ENCODE measurements at places on chromosomes 13 and 19.
A peak's percentile ranks its signal among the peaks of the same experiment; 100 is the strongest.

GRCh38 chr19:467554-467953, 6.7 kb upstream of the SHC2 start:
- DNase-seq: no peak

DNA sequence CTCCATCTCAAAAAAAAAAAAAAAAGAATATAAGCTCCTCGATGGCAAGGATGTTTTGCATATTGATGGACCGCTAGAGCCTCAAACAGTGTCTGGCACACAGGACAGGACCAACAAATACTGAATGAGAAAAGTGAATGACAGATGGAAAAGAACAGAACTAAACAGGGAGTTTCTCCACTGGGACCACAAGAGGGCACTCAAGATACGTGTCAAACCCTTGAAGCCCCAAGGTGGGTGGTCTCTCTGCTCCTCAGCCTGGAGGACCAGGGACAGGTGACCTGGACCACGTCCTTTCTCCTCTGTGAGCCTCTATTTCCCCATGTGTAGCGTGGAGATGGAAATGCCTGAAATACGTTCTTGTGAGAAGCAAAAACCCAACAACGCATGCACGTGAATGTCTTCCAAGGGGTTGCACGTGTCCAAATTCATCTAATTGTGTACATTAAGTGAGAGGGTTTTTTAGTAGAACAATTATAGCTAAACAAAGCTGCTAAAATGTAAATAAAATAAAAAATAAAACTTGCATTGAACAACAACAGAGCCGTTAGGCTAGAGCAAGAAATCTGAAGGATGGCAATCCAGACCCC, 5.7 kb upstream of the CDC42EP5 start:
- DNase-seq: peak; percentile 78

DNA sequence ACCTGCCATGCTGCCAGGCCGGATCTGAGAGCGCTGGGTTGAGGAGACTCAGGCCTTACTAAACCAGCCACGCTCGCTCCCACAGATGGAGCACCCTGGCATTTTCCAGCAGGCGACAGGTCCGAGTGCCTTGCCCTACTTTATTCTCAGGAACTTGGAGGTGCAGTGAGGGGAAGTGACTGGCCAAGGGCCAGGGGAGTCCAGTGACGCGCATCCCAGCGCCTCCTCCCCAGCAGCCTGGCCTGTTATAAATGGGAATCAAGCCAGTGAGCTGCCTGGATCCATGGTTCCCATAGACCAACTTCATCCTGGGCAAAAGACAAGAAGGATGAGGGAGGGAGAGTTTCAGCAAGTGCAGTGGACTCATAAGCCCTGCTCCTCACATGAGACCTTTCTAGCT, 35.5 kb downstream of the TMED1 start:
- no peak for DNase-seq

DNA sequence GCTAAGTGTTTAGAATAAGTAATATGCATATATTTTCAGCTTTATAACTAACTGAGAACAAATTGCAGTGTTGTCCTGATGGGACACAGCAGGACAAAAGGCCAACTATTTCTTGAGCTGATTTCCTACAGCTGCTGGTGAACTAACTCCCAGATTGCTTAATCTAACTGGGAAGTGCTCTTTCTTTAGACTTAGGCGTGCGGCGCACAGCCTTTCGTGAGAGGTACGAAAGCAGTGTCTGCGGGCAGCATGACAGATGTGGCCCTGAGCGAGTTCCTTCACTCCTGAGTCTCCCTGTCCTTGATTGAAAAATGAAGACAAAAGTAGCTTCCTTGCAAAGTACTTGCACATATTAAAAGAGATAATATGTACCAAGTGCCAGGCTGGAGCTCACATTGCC, 47.3 kb upstream of the NPAS1 start:
- no peak for DNase-seq

- no peak for DNase-seq
Observed at GRCh38 chr13:21066946-21067345, 5.6 kb upstream of the LATS2 start.

DNA sequence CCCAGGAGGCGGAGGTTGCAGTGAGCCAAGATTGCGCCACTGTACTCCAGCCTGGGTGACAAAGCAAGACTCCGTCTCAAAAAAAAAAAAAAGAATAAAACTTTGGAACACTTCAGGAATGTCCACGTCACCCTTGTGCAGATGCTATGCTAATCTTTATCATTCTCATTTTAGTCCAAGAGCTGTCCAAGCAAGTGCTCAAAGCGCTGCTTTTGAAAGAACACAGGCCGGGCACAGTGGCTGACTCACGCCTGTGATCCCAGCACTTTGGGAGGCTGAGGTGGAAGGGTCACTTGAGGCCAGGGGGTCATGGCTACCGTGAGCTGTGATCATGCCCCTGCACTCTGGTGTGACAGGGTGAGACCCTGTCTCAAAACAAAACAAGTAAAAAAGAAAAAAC, 11.1 kb upstream of the UQCR11 start:
- DNase-seq: no peak

GRCh38 chr13:50449465-50449864, 394.0 kb downstream of the DLEU7 start:
- DNase-seq: no peak

DNA sequence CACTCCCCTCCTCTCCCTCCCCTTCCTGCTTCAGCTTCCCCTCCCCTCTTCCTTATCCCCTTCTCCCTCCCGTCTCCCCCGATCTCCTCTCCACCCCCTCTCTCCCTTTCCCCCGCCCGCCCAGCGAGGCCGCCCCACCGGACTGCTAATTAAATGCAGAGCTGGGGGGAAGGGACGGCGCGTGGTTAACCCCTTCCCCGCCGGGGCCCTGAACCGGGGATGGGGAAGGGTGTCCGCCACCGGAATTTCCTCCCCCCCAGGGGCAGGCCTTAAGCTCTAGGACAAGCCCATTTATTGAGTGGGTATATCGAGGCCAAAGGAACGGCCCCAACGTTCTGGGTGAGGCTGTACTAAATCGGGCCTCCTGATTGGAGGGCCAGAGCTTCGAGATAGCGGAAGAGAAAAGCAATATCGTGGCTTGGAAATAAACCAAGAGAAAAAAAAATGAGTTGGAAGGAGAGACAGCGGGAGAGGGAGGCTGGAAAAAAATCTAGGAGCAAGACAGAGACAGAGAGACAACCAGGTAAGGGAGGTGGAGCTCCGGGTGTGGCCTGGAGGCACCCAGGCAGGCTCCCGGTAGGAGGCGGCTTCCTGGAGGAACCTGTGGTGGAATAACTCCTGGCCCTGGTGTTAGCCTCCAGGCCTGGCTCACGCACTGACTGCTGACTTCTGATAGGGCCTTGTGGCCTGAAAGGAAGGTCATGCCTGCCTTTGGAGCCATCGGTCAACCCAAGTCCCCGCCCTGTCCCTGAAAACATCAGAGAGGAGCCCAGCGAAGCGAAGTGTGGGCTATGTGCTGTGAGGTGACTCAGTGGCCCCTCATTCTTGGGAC, 11.6 kb upstream of the JUND start:
- peak; percentile 93 for DNase-seq

DNA sequence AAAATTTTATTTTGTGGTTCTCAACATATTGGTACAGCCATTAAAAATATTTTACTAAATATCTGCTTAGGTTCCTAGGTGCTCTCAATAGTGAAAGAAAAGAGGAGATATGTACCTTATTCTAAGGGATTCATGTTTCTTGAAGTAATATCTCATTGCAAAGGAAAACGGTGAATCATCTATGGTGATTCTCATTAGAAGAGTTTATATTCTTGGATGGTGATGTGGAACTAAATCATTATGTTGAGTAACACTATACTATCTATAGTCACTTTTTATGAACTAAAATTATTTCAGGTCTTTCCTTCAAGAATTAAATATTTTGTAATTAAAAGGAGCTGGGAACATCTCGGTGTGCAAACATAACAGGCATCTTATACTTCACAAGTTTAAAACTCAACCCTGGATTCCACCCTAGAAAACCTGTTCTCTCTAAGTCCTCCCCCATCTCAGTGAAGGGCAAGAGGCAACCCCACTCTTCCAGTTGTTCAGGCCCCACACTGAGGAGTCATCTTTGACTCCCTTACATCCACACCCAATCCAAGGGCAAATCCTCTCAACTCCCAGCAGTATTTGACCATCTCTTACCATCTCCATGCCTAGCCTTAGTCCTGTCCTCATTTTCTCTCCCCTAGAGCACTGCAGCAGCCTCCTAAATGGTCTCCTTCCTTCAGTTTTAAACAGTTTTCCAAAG, 140.1 kb downstream of the RGCC start:
- no peak for DNase-seq

DNA sequence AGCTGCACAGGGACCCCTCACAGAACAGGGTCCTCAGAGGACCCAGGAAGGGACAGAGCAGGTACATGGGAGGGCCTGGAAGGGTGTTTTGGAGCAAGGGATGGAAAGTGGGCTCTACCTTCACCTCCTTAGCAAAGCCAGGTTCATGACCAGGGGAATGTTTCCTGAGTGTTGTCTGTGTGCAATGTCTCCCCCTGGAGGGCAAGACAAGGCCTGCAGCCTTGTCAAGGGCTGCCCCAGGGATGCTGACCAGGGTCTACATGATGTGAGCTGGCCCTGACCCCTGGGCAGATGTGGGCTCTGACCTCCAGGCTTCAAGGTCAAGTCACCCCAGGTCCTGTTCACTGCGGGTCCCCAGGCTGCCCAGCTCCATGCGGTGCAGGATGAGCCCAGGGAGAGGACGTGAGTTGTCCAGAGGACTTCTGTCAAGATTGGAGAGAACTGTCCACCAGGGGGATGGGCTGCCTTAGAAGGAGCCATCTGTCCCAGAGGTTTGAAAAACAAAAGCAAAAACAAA, 1.0 kb upstream of the CEACAM1 start:
- peak; percentile 71 for DNase-seq

DNA sequence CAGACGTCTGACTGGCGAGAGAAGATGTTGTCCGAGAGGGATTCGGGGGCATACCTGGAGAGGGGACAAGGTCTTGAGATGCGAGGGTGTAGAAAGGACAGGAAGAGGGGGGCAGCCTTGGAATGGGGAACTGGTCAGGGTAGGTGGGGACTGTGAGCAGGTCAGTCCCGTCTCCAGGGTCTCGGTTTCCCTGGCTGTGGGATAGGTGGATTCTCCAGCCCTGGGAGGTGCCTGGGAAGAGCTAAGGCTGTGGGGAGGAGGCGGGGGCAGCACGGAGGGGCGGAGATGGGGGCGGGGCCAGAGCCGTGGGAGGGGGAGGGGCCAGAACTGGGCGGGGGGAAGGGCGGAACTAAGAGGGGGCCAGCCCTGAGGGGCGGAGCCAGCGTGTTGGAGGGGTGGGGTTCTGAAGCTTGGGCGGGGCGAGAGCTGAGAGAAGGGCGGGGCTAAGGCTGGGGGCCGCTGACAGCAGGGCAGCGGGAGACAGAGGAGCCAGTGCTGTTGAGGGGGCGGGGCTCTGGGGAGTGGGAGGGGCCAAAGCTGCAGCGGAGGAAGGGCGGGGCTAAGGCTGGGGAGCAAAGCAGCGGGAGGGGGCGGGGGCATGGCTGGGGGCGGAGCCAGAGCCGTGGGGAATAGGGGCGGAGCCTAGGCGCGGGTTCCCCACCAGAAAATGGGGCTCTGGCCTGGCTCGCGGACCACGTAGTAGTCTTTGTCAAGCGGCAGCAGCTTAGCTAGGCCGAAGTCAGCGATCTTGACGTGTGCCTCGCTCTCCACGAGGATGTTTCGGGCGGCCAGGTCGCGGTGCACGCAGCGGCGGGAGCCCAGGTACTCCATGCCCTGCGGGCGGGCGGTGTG, 9.5 kb upstream of the INSL3 start:
- peak; percentile 73 for DNase-seq

GRCh38 chr13:108425056-108425455, 155.5 kb downstream of the TNFSF13B start:
- no peak for DNase-seq

DNA sequence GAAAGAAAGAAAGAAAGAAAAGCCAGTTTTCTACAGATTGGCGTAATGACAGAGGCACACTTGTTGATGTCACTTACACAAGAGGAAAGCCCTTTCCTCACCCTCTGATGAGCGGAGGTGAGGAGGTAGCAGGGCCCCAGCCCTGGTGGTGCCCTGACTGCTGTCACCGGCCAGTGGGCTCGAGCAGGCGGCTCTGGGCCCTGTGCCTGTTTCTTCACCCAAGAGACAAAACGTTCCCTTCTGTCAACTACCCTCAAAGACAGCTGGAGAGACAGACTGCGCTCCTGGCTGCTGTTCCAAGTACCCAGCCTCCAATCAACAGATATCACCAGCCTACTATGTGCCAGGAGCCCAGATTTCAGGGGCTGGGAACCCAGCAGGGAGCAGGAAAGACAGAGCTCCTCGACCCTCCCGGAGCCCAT, 10.1 kb downstream of the EPS15L1 start:
- DNase-seq: no peak

DNA sequence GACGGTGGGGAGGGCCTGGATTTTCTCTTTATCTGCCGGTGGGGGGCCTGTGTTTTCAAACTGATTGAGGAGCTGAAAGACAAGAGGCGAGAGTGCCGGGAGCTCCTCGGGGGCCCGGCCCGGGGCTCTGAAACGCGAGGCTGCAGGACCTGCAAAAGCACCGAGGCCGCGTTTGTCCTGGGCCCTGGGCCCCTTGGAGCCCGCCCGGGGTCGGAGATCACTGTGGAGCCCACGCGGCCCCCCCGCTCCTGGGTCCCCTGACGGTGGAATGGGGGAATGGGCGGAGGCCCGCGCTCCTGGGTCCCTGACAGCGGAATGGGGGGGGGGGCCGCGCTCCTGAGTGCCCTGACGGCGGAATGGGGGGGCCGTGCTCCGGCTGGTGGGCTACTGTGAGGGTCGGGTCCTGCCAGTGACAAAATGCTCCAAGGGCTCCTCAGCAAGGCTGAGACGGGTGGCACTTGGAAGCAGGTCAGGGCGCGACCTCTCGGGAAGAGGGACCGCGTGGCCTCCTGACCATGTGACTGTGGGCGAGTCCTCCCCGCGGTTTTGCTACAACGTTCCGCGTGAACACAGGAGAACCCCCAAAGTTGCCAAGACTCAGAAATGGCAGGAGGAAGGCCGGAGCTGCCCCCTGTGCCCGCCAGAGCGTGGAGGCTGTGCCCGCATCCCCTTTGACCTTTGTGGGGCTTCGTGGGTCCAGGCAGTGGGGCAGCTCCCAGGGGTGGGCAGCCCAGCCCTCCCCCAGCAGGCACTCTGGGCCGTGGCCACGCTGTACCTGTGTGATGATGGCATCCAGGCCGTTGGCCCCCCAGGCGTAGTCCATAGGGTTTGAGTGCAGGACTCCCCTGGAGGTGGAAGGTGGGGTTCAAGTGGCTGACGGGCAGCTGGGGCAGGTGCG, 9.5 kb downstream of the FGF22 start:
- DNase-seq: no peak

DNA sequence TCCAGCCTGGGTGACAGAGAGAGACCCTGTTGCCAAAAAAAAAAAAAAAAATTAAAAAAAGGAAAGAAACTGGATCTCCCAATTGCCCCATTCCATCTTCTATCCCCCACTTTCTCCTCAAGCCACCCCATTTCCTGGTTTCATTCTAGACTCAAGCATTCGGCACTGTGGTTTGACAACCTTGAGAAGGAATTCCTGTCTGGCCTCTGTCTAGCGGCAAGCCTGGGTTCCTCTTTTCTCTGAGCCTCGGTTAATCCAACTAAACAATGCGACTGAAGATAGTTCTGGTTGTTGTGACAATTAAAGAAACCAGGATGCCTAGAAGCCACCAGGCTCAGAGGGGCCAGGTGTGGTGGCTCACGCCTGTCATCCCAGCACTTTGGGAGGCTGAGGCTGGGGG, 3.3 kb upstream of the C3 start:
- DNase-seq: peak; percentile 56

GRCh38 chr13:73816702-73817101, 317.5 kb downstream of the KLF12 start:
- no peak for DNase-seq
